Stimulated activated CD8-positive, alpha-beta memory T cell treated with anti-CD3 and anti-CD28 coated beads, Interleukin-15, amount 100 ng/mL, for 1 hour (primary cell): ENCODE measurements at places on chromosomes 13 and 19.

DNA sequence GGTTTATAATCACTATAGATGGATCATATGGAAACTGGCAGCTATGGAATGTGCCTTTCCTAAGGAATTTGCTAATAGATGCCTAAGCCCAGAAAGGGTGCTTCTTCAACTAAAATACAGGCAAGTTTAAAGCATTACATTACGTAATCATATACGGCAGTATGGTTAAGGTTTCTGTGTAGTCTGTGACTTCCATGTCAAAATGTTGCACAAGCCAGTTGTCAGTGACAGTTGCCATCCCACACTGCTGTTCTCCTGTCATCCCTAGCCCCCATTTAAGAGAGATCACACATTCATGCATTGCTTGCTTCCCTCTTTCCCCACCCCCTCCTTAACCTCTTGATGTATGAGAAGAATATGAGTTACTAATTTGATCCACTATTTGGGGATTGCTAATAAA, 47.3 kb downstream of the BRCA2 start:
- no peak for DNase-seq

- no peak for DNase-seq
Observed at GRCh38 chr13:113943821-113944565, 29.9 kb downstream of the C13orf46 start.

DNA sequence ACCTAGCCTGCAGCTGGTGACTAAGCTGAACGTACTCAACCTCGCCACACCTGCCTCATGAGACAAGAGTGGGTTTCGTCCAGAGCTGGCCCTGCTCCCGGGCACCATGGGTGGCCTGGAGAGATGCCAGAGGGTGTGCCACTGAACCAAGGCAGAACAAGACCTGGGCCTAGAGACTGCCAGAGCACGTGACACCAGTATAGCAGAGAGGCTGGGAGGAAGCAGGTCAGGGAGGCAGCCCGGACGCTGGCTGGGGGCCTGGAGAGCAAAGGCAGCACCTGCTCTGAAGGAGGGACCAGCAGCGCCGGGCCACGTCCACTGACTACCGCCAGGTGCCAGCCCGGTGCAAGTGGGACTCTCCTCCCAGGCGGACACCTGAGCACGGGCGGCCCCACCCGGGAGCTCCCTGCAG, 7.3 kb upstream of the C13orf46 start:
- no peak for DNase-seq

GRCh38 chr19:31303262-31303815, 45.9 kb downstream of the TSHZ3 start:
- no peak for DNase-seq

- DNase-seq: no peak
Observed at GRCh38 chr13:57653229-57653989, 21.9 kb downstream of the PCDH17 start.

GRCh38 chr19:4543842-4544647, 4.2 kb upstream of the LRG1 start:
- no peak for DNase-seq

GRCh38 chr19:28393574-28394336, 819.2 kb downstream of the UQCRFS1 start:
- no peak for DNase-seq

DNA sequence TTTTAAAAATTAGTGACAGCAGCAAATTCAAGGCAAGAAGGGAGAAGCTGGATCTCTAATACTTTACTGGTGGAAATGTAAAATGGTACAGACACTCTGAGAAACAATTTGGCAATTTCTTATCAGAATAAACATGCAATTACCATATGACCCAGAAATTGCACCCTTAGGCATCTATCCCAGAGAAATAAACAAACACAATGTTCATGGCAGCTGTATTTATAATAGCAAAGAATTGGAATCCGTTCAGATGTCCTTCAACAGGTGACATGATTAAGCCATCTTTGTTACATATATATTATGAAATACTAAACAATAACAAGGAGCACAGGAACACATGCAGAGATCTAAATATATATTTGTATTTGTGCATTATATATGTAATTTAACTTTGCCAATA, 756.5 kb downstream of the SLITRK1 start:
- DNase-seq: no peak

- no peak for DNase-seq
Observed at GRCh38 chr19:28471731-28472510, 741.0 kb downstream of the UQCRFS1 start.

DNA sequence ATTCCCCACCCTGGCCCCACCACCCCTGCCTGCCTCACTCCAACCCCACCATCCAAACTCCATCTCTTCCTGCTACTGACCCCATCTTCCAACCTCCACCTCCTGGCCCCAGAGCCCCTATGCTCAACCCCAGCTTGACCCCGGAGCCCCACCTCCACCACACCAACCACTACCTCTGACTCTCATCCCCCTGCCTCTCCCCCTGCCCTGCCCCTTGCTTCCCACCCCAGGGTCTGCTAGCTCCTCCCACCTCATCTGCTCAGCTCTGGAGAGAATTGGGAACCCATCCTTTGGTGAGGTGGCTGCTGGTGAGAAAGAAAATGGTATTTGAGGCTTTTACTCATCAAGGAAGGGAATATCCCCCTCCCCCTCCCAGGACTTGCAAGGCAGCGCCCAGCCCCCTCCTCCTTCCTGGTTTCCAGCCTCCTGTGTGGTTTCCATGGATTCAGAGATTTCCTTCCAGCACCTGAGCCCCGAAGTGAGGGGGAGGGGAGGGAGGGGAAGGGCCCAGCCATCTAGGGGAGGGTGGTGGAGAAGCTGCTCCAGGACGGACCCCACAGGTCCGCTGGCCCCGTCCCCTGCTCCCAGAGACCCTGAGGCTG, 11.4 kb upstream of the PEPD start:
- DNase-seq: no peak
